ENCODE measurements at places on chromosomes 2 and 18.

- DNase-seq: no peak
Observed at GRCh38 chr2:8501061-8501720, 180.7 kb upstream of the ID2 start.

DNA sequence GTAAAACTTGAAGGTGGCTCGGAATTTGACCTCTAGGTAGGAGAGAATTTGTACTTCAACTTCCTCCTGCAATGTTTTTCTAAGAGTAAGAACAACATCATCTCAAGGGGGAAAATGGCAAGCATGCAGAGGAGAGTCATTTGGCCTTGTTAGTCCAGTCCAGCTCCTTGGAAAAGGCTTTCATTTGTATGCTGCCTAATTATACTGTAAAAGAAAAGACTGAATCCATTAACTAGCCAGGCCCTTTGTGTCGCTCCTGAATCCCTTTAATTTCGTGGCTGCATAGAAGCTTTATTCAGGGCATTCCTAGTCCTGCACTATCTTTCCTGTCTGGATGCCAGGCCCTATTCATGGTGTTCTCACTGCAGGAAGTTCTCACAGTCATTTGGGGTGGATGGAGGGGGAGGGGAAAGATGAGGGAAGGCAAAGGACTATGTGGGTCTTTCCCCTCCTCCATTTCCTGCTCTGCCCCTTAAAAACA lies 36.0 kb downstream of the PHLPP1 start:
- DNase-seq: no peak

GRCh38 chr2:168210216-168210894 lies 37.0 kb downstream of the STK39 start:
- no peak for DNase-seq

GRCh38 chr2:108593547-108594098 lies 59.4 kb downstream of the LIMS1 start:
- no peak for DNase-seq

DNA sequence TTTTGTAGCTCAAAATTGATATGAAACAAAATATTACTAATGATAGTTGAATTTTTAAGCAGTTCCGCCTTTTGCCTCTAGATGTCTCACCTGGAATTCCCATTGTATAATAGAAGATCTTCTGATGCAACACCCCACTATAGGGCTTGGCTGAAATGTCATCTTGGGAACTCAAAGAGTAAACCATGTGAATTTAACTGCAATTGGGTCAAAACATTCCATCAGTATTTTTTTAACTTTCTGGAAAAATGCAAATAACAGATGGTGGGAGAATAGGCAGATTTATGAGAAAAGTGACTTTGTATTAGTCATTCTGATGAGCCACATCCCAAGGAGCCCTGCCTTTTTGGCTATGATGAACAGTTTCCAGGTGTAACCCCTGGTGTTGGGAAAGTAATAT lies 489.9 kb downstream of the NYAP2 start:
- peak; percentile 10 for DNase-seq

- no peak for DNase-seq
Observed at GRCh38 chr2:234825616-234826015, 126.2 kb upstream of the SH3BP4 start.

GRCh38 chr2:80461505-80462197 lies 157.1 kb upstream of the LRRTM1 start:
- no peak for DNase-seq

DNA sequence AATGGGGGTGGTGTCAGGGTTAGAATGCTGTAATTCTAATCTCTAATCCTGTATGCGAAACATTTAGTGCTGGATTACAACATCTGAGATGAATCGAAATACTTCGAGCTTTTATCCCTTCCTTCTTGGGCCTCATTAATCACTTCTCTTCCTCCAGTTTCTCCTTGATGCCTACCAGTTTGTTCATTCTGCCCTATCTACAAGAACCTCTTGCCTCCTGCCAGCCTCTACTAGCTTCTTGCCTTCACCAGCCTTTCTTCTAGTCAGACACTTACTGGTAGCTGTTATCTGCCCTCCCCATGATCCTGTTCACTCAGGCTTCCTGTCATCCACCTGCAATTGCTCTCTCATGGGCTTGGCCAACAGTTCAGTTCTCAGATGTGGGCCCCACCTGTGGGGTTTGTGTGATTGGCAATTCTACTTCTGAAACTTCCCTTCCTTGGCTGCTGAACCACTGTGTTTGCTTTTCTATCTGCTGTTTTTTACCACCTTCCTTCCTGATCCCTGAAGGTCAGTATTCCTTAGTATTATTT lies 15.4 kb upstream of the FARP2 start:
- DNase-seq: no peak

- DNase-seq: no peak
Observed at GRCh38 chr2:204977914-204978313, 432.6 kb downstream of the PARD3B start.

DNA sequence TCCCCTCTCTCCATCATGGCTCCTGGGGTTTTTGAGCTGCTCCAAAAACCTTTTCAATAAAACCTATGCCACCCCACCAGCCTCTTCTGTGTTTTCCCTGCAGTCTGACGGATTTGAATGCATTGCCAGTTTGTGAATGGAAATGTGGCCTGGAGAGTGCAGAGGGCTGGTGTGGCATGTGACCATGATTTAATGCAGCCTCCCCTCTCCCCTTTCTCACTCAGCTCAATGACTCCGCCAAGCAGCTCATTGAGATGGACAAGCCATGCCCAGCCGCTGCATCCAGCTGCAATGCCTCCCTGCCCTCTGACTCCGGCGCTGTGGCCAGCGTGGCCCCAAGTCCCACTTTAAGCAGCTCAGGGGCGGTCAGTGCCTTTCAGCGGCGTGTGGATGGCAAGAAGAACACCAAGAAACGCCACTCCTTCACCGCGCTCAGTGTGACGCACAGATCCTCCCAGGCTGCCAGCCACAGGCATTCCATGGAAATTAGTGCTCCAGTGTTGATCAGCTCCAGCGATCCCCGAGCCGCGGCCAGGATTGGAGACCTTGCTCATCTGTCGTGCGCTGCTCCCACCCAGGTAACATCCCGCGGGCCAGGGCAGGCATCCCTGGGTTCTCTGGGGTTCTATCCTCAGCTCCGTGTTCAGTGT lies 215.3 kb downstream of the SEPTIN10 start:
- DNase-seq: no peak

DNA sequence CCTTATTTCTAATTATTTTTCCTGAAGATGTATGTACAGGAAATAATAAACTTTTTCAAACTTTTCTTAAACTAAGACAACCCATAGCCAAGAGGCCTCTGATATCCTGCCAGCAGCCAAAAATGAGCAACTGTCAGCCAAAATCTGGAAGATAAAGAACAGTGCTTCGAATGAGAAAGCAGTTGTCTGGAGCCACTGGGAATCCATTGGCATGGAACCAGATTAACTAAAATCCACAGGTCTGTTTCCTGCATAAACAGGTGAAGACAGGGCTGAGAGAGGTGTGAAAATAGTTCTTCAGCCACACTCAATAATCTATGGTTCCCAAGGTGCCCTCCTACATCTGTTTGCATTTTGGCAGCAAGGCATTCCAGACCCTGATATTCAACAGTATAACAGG lies 1076.7 kb upstream of the PIK3C3 start:
- no peak for DNase-seq

DNA sequence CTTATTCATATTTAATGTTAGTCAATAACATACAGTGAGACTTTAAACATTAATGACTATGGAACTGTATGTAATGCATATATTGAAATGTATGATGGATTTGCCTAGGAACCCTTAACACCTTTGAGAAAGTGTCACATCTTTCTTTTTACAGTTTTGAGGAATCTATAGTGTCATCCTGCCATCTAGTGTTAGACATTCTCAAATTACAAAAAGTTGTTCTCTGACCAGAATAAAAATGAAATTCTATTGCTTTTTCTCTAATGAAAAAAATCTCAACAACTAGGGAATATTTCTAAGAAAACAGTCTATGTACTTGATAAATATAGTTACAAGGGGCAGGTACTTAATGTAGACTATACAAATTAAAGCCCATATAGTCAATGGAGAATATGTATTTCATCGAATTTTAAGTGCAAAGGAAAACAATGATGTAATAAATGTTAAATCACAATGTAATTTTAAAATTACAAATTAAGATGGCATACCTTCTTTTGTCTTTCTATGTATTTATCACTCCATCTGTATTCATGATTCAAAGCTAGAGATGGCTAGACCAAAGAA lies 5.1 kb upstream of the CALCRL start:
- no peak for DNase-seq
